ENCODE measurements at places on chromosomes 16 and 17.
A peak's percentile ranks its signal among the peaks of the same experiment; 100 is the strongest.

GRCh38 chr17:7711051-7711755, 6.2 kb downstream of the EFNB3 start:
- H3K27me3 ChIP-seq = peaks cover 51% of the 10 kb centered on the region
- no peak for DNase-seq
- peaks cover 26% of the 10 kb centered on the region for H3K4me1 ChIP-seq
- no peak overlapping the region for H3K4me3 ChIP-seq
- H3K36me3 ChIP-seq = no peaks in the 10 kb centered on the region

DNA sequence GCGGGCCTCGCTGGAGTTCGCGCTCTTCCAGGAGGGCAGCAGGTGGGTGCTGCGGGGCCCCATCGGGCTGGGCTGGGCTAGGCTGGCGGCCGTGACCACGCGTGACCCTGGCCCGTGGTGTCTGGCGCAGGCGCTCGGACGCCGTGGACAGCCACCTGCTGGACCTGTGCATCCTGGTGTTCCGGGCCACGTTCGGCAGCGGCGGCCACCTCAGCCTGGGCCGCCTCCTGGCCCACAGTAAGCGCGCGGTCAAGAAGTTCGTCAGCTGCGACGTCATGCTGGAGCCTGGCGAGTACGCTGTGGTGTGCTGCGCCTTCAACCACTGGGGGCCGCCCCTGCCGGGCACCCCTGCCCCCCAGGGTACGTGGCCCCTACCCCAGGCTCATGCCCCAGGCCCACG, 8.0 kb upstream of the PRR35 start:
- no peaks in the 10 kb centered on the region for H3K27me3 ChIP-seq
- no peak for DNase-seq

- peaks cover 24% of the 10 kb centered on the region for H3K27me3 ChIP-seq
- H3K4me1 ChIP-seq = peaks cover 15% of the 10 kb centered on the region
- H3K27ac ChIP-seq = no peak overlapping the region
These were observed 98.0 kb downstream of the TBC1D16 start for GRCh38 chr17:79937391-79938335.

- no peak for DNase-seq
- no peak overlapping the region for H3K4me3 ChIP-seq
- peaks cover 1% of the 10 kb centered on the region for H3K36me3 ChIP-seq
- H3K4me1 ChIP-seq = peaks cover 18% of the 10 kb centered on the region
These were observed 2.8 kb downstream of the SPHK1 start for GRCh38 chr17:76386966-76387765.

DNA sequence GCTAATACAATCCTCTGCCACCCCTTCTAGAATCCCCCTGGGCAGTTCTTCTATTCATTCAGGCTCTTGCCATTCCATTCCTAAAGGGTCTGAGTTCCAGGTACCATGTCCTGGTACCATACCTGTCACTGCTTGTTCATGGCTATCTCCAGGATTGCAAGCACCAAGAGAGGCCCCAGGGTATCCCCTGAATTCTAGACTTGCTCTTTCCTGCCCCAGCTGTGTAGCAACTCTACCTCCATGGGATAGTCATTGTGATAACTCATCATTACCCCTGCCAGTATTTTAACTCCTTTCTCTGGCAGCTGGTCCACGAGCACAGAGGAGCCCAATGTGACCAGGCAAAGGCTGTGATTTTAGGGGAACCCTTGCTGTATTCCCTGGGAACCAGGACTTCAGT, 143.7 kb upstream of the CDH5 start:
- H3K27me3 ChIP-seq = peaks cover 3% of the 10 kb centered on the region
- no peaks in the 10 kb centered on the region for H3K4me1 ChIP-seq
- DNase-seq = no peak
- H3K36me3 ChIP-seq = no peaks in the 10 kb centered on the region
- no peak overlapping the region for H3K27ac ChIP-seq

GRCh38 chr16:12340151-12340733, 363.7 kb downstream of the SNX29 start:
- H3K27me3 ChIP-seq = no peaks in the 10 kb centered on the region
- H3K36me3 ChIP-seq = no peaks in the 10 kb centered on the region
- no peaks in the 10 kb centered on the region for H3K4me1 ChIP-seq
- H3K27ac ChIP-seq = no peak overlapping the region
- no peak overlapping the region for H3K4me3 ChIP-seq
- DNase-seq = peak; percentile 35

DNA sequence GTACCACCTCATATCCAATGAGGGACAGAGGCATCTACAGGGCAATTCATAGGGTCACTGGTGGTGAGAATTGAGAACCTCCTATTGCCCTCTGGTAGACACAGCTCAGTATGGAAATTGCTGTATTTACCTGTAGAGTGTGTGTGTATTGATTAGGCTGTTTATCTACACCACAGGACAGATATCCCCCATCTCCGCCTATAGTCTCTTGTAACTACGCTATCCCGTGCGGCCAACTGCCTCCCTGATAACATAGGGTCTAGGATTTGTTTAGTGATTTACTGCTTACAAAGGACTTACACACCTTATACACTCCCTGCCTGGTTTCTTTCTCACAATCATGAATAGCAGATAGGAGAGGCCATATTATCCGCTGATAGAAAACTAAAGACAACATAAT, 1.7 kb upstream of the STAT3 start:
- H3K36me3 ChIP-seq = peaks cover 11% of the 10 kb centered on the region
- H3K27me3 ChIP-seq = no peaks in the 10 kb centered on the region
- DNase-seq = no peak
- peak overlapping the region; percentile 100 for H3K27ac ChIP-seq

DNA sequence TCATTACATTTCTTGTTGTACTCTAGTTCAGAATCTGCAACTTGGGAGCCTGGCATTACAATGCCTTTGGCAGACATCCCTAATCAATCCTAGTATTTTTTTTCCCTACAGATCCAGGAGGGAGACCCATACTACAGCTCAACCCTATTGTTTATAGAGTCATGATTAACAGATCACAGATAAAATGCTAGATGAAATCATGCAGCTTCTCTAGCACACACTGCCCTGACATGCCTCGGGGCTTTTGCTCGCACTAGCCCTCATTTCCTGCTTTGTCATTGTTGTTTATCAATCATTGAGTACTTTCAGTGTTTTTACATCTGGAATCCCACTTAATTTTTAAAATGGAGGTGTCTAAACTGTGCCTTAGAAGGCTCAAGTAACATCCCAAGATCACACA, 412.5 kb downstream of the CA10 start:
- H3K4me1 ChIP-seq = peaks cover 3% of the 10 kb centered on the region
- H3K27me3 ChIP-seq = peaks cover 2% of the 10 kb centered on the region
- no peak overlapping the region for H3K4me3 ChIP-seq
- H3K27ac ChIP-seq = no peak overlapping the region

- H3K4me1 ChIP-seq = peaks cover 44% of the 10 kb centered on the region
- DNase-seq = peak; percentile 59
- peak overlapping the region; percentile 91 for H3K4me3 ChIP-seq
- peak overlapping the region; percentile 96 for H3K27ac ChIP-seq
These were observed 873 bp downstream of the SETD1A start for GRCh38 chr16:30958175-30959079.

GRCh38 chr16:26442321-26442720, 624.4 kb upstream of the C16orf82 start:
- H3K27me3 ChIP-seq = peaks cover 3% of the 10 kb centered on the region
- H3K27ac ChIP-seq = no peak overlapping the region
- no peaks in the 10 kb centered on the region for H3K4me1 ChIP-seq
- no peak overlapping the region for H3K4me3 ChIP-seq
- no peaks in the 10 kb centered on the region for H3K36me3 ChIP-seq

DNA sequence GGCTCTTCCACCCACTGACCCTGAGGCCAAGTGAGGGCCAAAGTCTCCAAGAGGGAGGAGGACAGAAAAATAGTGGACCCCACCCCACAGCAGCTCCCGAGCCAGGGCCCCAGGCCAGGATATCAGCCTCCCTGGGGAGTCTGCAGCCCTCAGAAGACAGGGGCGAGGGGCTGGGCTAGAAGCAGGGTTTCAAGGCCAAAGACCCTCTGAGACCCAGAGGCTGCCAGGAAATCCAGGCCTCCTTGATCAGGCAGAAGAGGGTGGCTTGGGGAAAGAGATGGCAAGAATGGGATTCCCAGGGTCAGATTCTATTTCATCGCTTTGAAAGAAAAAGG, 156.1 kb downstream of the ZNF423 start:
- no peaks in the 10 kb centered on the region for H3K36me3 ChIP-seq
- DNase-seq = no peak
- H3K4me1 ChIP-seq = no peaks in the 10 kb centered on the region
- H3K27ac ChIP-seq = no peak overlapping the region
- peaks cover 20% of the 10 kb centered on the region for H3K27me3 ChIP-seq
